ENCODE measurements at places on chromosomes 2 and 18.

GRCh38 chr2:50181212-50181611, 850.7 kb downstream of the NRXN1 start:
- DNase-seq: no peak

DNA sequence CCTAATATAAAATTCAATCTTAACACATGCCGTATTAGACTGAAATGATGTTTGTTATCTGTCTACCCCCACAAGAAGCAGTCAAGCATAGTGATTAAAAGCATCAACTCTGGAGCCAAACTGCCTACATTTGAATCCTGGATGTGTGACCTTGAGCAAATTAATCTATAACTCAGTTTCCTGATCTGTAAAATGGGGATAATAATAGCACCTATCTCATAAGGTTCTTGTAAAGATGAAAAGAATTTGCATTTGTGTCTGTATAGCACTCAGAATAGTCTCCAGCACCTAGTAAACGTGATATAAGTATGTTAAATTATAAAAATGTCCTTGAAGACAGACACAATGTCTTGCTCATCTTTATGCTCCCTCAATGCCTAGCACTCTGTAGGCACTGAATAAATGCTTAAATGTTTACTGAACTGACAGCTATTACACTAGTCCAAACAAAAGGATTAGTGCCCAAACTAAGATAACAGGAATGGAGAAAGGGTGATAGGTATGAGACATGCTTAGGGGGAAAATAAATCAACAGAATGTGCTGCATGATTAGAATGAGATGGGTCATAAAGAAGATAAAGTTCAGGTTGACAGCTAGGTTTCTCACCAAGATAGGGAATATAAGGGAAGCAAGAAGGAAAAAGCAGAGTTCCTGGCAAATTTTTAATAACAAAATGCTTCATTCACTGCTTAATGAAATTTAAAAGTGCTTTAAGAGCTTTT, 180.6 kb downstream of the ATAD2B start:
- DNase-seq: no peak

DNA sequence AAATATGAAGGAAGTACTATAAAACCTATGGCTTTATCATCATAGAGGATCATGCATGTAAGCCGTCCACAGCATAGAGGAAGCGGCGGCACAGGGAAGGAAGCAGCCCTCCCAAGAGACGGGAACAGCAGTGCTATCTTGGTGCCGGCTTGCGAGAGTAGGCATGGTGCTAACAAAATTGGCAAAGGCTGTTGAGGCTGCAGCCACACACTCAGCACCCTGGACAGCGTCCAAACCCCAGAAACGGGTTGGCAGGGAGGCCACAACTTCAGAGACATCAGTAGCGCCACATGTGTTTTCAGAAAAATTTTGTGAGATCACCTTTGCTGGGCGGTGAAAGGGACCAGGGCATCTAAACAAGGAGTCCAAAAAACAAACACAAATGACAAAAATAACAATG, 37.7 kb downstream of the NETO1 start:
- DNase-seq: no peak

- DNase-seq: no peak
Observed at GRCh38 chr18:80127635-80128034, 18.6 kb downstream of the ADNP2 start.

DNA sequence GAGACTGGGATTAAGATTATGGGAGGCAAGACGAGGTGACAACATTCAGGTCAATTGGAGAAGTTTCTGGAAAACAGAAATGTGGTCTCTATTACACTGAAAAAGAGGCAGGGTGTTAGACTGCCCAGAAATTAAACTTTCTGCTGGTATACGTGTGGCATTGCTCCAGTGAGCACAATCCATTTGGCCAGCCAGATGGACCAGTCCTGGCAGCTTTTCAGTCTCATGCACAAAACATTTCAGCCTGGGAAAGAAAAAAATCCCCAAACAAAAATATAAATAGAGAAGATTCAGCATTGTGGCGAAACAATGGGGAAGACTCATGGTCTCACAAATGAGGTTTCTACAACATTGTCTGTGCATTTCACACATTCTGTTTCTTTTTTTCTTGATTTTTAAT, 113.9 kb downstream of the HNMT start:
- DNase-seq: no peak

- DNase-seq: no peak
Observed at GRCh38 chr2:26993768-26994167, 23.3 kb downstream of the MAPRE3 start.

DNA sequence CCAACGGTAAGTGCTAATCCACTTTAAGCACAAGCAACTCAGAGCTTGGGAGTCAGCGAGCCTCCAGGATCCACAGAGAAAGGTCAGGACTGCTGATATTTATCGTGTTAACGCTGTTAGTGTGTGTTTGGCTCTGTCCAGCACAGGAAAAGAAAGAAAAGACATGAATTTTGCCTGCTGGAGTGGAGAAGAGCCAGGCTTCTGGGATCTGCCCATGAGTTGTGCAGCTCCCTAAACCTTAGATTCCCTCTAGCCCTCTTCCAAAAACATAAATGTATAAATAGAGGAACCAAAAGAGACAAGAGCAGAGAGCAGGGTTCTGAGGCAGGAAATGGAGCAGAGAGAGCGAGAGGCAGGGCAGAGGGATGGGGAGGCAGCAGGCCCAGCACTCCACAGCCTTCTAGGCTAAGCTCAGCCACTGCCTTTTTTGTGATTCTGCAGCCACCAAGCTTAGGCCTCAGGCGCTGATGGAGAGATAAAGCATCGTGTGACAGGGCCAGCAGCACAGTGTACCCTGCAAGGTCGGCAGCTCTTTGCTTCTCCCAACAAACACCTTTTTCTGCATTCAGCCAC, 14.5 kb upstream of the MAT2A start:
- peak; percentile 7 for DNase-seq

- DNase-seq: peak; percentile 81
Observed at GRCh38 chr2:201116959-201117734, 1.2 kb downstream of the CFLAR start.

DNA sequence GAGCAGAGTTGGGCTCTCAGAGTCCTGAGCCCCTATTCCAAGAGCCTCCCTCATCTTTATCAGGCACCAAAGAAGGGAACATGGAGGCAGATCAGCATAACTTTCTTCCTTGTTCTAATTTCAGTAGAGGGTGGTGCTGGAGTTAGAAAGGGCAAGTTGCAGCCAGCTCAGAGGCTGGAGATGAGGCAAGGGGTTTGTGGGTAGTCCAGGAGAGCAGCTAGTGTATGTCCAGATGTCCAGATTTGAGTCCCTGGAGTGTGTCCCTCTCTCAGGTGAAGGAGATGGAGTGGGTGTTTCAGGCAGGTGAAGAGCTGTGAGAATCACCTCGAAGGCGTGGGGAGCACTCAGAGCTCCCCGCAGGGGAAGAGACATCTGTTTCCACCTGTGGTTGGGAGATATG, 478 bp upstream of the PRKAG3 start:
- no peak for DNase-seq

- DNase-seq: no peak
Observed at GRCh38 chr2:212536817-212537725, 1.5 kb downstream of the ERBB4 start.

DNA sequence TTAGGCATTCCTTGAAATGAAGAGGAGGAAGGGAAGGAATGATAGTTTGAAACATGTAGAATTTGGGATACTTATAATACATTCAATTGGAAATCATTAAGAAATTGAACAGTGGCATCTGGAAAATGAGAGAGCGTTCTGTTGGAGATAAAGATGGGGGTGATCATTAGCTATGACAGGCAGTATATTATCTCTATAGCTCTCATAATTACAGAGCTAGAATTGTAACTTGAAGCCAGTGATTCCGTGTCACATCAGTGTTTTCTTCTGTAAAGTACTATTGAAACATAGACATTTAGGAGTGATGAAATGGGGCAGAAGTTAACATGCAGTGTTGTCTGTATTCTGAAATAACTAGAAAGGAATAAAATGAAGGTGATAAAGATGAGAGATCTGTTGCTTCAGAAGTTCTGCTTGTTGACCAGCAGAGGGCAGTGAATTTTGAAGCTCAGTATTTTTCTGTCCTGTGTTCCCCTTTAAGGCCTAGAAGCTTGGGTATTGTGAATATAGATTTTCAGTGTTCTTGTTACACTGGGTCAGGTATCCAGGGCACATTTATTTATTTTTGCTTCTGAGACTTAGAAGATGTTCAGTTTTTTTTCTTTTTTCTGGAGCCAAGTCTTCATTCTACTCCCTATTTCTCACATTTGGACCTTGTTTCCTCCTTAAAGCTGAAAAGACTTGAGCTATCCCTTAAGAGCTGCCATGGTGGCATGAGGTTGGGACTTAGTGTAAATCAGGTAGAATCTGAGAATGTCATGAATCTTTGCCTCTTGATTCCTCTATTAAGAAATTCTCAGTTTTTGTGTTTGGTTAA, 157.4 kb downstream of the TAF4B start:
- DNase-seq: peak; percentile 14

GRCh38 chr2:88061295-88061694, 5.7 kb upstream of the KRCC1 start:
- DNase-seq: no peak

GRCh38 chr2:54629914-54630857, 93.3 kb upstream of the EML6 start:
- peak; percentile 72 for DNase-seq

- peak; percentile 3 for DNase-seq
Observed at GRCh38 chr18:6811816-6812215, 82.3 kb downstream of the ARHGAP28 start.

- DNase-seq: peak; percentile 16
Observed at GRCh38 chr2:169050476-169051240, 18.7 kb upstream of the DHRS9 start.

GRCh38 chr2:117717072-117717471, 97.4 kb upstream of the DDX18 start:
- DNase-seq: no peak

GRCh38 chr2:222049946-222050345, 248.9 kb downstream of the PAX3 start:
- DNase-seq: no peak

DNA sequence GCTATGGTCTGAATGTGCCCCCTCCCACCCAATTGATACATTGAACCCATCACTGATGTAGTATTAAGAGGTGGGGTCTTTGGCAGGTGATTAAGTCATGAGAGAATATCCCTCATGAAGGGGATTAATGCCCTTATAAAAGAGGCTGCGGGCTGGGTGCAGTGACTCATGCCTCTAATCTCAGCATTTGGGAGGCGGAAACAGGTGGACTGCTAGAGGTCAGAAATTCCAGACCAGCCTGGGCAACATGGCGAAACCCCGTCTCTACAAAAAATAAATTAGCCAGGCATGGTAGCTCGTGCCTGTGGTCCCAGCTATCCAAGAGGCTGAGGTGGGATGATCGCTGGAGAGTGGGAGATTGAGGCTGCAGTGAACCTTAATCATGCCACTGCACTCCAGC, 14.3 kb downstream of the POLR2D start:
- DNase-seq: no peak

DNA sequence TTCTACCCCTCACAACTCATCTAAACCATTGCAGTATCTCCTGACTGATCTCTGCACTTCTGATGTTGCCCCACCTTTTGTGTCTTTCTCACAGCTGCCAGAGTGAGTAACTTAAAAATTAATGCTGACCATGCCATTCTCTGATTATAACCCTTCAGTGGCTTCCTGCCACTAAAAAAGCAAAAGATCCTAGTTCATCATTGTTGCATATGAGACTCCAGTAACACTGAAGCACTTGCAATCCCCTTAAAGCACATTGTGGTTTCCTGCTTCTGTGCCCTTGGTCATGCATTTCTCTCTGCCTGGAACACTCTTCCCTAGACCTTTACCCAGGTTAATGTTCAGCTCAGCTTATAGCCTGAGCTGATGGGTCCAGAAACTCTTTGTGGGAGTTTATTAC, 95.1 kb upstream of the WDSUB1 start:
- DNase-seq: no peak

DNA sequence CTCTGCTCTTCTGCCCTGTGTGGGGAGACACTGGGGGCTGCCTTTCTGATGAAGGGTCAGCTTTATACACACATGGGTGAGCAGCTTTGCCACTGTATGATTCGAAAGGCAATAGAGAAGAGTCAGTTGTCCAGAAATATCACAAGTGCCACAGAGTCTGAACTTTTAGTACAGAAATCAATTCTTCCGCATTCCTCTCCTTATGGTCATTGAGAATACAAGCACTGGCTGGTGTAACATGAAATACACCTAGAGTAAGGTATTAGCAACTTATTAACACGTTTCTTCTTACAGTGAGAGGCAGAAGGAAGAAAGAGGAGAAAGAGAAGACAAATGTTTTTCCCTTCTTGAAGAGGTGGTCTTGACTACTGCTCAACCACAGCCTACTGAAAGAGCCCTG, 579.2 kb downstream of the ZEB2 start:
- no peak for DNase-seq

DNA sequence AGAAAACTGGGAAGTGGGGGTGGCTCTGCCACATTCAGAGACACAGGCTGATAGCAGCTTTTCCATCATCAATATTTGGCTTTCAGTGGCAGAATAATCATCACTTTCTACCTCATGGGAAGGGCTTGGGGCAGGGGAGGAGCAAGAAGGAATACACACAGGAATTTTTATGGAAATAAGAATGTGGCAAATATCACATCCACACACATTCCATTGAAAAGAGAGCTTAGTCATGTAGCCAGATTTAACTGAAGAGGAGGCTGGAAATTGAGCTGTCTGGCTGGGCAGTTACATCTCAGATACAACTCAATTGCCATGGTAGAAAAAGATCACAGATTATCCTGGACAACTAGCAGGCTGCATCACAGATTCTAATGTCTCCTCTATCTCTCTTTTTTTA, 1474.0 kb upstream of the ACVR2A start:
- DNase-seq: peak; percentile 25
